Fibroblast of skin of right quadriceps (primary cell): ENCODE measurements at places on chromosomes 12 and 14.
A peak's percentile ranks its signal among the peaks of the same experiment; 100 is the strongest.

DNA sequence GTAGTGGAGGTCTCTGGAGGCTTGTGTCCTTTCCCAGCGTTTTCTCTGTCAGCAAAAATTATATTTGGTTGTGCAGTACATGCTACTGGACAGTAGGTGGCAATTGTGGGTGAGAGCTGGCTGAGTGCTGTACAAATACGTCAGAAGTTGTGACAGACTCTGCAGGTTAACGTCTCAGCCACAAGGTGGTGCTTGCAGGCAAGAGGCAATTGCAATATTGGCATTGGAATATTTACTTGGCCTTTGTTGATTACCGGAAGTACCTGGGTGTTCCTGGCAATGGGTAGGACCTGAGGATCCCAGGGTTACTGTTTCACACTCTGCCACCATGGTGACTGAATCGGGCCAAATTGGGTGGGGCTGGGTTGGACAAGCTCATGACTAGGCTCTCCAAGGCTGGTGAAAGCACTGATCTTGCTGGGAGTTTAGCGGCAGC is 333.9 kb upstream of the LMO3 start:
- DNase-seq: peak; percentile 24

- no peak for DNase-seq
Observed at GRCh38 chr12:51048661-51049251, 629 bp downstream of the LETMD1 start.

GRCh38 chr14:54503486-54503885 is 6.2 kb upstream of the CGRRF1 start:
- peak; percentile 57 for DNase-seq

- DNase-seq: peak; percentile 61
Observed at GRCh38 chr12:11885261-11886038, 185.3 kb upstream of the BCL2L14 start.

DNA sequence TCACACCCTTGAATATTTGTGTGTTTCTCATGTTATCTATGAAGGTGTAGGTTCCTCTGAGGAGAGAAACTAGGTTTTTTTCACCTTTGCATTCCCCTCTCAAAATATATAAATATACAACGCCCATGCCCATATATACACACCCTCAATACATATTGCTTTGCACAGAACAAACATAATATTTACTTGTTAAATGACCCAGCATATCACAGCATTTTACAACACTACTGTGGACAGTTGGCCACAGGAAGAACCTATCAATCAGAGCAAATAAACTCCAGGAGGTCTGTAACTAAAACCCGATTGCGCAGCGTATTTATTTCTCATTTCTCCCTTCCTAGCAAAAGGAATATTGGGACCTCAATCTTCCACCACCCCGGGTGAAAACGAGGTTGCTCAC is 196.0 kb downstream of the SLC5A8 start:
- DNase-seq: no peak

GRCh38 chr12:132503618-132504204 is 13.8 kb downstream of the FBRSL1 start:
- peak; percentile 38 for DNase-seq
